Activated CD8-positive, alpha-beta memory T cell treated with anti-CD3 and anti-CD28 coated beads for 1 hour (primary cell): ENCODE measurements at places on chromosomes 4 and X.

- DNase-seq: no peak
Observed at GRCh38 chr4:105900541-105900940, 5.3 kb downstream of the NPNT start.

DNA sequence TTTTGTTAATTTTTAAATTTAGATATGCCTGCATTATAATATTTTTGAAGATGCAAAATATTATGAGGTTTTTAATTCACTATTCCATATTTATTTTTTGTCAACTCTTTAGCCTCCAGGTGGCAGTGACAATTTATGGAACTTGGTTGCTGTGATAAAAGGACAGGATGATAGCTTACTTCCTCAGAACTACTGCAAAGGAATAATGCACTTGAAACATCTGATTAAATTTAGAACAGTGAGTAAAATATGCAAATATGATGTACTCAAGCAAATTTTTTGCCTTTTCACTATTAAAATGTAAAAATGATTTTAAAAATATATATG is 45.1 kb downstream of the SPATA4 start:
- no peak for DNase-seq

DNA sequence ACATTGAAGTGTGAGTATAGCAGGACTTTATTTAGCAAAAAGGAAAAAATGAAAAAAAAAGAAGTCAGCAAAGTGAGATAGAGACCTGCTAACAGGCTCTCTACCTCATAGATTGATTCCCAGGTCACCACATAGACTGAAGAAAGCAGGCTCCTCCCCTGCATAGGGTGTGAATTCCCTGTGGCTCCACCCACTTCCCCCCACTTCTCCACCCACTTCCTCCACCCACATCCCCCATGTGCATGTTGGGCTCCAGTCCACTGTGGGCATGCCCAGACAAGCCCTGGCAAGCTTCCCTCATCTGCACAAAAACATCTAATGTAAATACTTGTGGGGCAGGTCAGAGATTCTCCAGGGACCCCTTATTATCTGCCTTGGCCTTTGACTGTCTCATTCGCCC is 97.8 kb downstream of the TMEM47 start:
- no peak for DNase-seq

- no peak for DNase-seq
Observed at GRCh38 chrX:31181377-31182000, 109.6 kb upstream of the FTHL17 start.

- no peak for DNase-seq
Observed at GRCh38 chr4:72451349-72451748, 117.7 kb downstream of the ADAMTS3 start.

GRCh38 chr4:84381759-84382158 is 117.3 kb downstream of the NKX6-1 start:
- no peak for DNase-seq

- DNase-seq: no peak
Observed at GRCh38 chrX:63511361-63511760, 160.2 kb upstream of the SPIN4 start.

DNA sequence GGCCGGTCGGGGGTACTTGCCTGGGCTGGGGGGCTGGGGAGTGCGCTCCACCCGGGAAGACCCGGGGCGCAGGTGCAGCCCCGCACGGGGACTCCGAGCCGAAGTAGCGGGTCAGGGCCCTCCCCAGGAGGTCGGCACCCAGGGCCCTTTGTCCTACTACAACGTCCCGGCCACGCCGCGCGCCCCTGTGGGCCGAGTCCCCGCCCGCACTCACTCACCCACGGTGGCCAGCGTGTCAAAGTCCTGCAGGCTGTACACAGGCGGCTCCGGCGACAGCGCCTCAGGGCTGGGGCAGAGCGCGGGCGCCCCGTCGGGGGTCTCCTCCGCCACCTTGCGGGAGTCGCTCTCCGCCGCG is 602 bp downstream of the PRKX start:
- no peak for DNase-seq

- DNase-seq: no peak
Observed at GRCh38 chrX:45140812-45141211, 59.9 kb downstream of the DIPK2B start.

DNA sequence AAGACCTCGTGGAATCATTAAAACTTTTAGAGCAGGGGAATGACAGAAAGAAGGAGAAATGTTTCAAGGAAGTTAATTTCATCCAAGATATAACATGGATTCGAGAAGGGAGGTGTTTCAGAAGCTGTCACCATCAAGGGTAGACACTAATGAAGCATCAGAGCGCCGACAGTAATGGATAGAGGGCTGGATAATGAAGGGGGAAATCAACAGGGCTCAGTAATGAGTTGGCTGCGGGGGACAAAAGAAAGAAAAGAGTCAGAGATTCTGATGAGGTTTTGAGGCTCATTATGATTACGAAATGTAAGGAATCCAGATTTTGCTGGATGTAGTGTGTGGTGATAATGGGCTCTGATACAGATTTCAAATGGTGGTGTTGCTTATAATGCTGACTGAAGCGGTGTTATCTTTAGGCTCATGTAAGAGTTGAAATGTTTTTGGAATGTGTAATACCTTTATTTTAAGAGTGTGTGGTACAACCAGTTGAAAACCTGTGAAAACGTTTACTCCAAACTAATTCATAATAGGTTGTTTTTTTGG is 39.3 kb upstream of the TENM3 start:
- DNase-seq: no peak

GRCh38 chr4:96497621-96498020 is 657.7 kb downstream of the PDHA2 start:
- no peak for DNase-seq

DNA sequence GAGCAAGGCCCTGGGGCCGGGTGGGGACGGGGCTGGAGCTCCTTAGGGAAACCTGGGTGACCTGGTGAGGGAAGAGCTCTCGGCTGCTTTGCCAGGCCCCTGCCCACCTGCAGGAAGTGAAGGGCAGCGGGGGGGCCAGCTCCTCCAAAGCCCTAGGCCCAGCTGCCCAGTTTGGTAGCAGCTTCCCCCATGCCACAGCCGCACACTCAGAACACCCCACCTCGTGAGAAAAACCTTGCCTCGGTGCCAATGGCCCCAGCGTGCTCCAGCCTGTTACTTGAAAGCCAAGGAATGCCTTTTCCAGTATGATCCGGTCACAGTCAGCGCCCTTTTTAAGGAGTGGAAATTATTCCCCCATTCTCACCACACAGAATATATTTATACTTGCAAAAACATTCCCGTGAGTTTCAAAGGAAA is 38.3 kb downstream of the ACOX3 start:
- DNase-seq: no peak

DNA sequence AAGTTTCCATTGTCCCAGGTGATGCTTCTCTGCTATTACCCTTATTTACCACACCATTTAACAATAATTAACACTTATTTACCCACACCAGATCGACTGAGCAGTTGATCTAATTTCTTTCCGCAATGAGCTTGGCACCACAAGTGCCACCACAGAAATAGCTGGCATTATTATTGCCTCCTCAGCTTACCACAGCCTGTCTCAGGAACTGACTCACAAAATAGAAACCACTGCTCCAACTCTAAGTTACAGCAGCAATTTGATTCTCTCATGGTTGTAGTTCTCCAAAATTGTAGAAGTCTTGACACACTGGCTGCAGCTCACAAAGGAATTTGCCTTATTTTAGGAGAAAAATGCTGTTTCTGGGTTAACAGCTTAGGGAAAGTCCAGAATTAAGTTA is 22.5 kb downstream of the ZNF721 start:
- DNase-seq: no peak

DNA sequence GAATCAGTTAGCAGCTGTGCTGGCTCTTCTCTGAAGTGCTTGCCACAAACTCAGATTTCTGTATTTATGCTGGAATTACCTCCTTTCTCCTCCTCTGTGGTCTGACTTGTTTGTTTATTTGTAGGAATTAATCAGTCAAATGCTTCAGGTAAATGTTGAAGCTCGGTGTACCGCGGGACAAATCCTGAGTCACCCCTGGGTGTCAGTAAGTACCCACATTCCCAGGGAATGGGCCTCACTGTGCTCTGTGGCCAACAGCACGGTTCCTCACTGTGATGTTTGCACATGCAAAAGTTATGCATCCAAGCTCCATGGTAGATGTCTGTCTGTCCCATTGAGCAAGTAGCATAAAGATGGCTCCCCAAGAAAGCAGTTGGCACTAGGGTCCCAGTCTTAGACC is 169.9 kb downstream of the DCLK2 start:
- no peak for DNase-seq
